ENCODE measurements at places on chromosomes 1 and 21.
A peak's percentile ranks its signal among the peaks of the same experiment; 100 is the strongest.

- no peak for DNase-seq
Observed at GRCh38 chr1:76142771-76143540, 68.4 kb downstream of the ST6GALNAC3 start.

- DNase-seq = no peak
Observed at GRCh38 chr1:192879406-192879805, 70.6 kb downstream of the RGS2 start.

DNA sequence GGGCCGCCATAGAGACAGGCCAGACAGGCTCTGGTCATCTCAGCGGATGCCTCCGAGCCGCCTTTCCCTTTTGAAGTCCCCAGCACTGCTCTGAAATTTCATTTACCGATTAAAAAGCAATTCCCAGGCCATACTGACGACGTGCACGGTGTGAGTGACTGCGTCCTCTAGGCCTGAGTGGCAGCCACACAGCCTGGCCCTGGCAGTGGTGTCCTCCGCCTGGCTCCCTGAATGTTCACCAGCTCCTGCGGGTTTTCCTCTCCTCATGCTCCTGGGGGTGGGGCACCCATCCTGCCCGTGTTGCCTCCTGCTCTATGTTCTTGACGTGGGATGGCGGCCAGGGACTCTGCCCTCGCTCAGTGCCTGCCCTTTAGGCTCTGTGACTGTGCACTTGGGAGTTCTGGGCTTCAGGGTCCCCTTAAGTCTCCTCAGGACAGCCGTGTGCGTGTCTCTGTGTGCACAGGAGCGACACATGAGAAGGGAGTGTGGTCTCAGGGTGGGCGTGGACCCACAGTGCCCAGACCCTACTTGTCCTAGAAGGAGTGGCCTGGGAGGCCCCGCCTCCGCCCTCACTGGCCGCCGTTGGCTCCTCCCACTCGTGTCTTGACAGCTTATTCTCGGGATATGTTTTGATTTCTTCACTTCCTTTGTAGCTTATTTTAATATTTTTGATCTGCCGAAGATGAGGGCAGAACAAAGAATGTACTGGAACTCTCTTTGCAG, 3.6 kb downstream of the SKI start:
- DNase-seq = peak; percentile 73

DNA sequence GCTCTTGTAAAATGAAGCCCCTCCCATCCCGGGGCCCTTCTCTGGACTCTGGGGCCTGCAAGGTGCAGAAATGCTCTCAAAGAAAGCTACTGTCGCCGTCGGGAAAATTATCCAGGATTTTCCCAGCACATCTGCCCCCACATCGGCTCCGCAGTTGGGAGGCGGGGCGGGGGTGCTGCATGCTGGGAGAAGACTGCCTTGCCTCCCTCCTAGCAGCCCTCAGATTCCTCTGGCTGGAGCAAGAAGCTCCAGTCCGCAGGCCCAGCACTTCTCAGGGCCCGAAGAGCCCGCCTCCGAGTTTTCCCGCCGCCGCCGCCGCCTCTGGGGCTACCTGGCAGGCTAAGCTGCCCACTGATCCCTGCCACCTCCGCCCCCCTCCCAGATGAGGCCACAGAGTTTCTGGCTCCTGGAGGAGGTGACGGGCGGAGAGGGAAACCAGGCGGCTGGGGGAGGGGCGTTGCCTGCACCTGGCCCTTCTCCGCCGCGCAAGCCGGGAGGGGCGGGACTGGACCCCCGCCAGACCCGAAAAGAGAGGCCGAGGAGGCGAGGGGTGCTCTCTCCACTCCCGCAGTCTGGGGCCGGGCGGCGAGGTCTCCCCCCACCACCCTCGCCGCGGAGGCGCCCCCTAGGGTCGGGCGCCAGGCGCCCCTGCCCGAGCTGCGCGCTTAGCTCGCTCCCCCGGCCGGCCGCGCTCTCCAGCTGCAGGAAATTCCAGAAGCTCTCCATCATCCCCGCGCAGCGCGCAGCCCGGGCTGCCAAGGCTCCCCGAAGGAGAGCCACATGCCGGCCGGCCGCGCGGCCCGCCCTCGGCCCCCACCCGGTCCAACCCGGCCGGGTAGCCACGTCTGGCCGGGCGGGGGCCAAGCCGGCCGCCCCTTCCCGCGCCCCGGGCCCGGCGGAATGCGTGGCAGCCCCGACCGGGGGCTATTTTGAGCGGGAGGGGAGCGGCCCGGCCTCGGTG, 28.8 kb downstream of the AHDC1 start:
- DNase-seq = no peak

DNA sequence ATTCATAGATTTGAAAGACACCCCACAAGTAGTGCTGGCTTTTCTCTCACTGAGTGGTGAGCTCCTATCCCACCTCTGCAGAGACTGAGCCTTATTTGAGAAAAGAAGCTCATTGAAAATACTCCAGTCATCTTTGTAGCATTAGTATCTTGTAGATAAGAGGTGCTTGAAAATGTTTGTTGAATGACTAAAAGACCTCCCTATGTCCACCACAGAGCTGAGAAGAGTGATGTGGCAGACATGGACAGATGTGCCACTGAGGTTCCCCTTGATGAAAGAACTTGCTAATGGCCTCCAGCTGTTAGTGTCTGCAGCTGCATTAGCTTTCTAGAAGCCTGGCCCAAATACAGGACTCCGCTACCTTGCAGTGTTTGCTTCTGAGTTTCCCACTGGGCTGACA, 29.3 kb upstream of the ZBTB8A start:
- DNase-seq = no peak

GRCh38 chr21:35810431-35810970, 249.8 kb downstream of the SETD4 start:
- DNase-seq = no peak

- no peak for DNase-seq
Observed at GRCh38 chr1:10639775-10640578, 156.5 kb downstream of the CASZ1 start.

- no peak for DNase-seq
Observed at GRCh38 chr1:19441048-19441780, 44.1 kb downstream of the CAPZB start.

DNA sequence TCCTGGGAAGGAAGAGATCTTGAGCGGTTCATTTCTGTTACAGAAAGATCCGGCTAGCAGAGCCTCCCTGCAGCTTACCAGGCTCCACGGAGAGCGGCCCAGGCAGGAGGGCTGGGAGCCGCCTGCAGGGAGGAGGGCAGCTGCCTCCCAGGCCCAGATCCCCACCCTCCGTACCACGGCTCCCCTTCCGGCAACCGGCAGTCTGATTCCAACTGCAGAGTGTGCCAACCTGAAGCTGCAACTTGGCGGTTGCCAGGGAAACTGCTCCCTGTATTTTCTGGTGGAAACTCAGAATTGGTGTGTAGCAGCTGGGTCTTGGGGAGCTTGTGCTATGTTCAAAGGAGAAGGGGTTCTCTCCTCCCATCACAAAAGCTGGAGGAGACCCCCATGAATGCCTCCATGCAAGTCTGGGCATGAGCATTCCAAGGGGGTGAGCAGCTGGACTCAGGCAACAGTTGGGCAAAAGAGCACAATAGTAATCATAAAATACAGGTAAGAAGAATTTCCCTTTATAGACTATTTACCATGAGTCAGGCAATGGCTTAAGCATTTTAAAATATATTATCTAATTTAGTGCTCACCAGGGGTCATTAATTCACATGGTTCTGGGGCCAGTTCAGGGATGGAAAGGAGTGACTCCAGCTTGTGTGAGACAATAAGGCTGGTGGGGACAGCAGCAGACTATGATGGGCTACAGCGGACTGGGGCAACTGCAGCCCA, 46.1 kb upstream of the KAZN start:
- DNase-seq = no peak

DNA sequence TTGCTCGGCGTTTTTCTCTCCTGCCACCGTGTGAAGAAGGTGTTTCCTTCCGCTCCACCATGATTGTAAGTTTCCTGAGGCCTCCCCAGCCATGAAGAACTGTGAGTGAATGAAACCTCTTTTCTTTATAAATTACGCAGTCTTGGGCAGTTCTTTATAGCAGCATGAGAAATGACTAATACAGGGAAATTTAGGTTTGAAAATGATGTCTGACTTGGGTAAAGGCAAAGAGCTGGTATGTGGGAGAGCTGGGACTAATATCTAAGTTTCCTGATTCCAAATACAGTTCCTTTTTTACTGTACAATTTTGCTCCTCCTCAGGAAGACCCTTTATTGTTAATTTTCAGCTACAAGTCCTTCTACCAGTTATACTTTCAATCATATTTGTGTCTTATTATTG, 16.7 kb upstream of the ADAMTS5 start:
- no peak for DNase-seq

GRCh38 chr1:48790397-48790796, 13.7 kb upstream of the BEND5 start:
- no peak for DNase-seq

- no peak for DNase-seq
Observed at GRCh38 chr1:12447307-12447706, 170.7 kb downstream of the DHRS3 start.

Data from HL-60 (cell line).